ENCODE measurements at places on chromosomes 16 and 17. TPM values are rescaled to one million over a fixed set of nuclear protein-coding genes. Genes with fewer than 3 reads are reported as not detected.

- DNase-seq = no peak
Measured at GRCh38 chr17:47953909-47954308, 3.8 kb downstream of the PRR15L start.

GRCh38 chr16:11194913-11195312 lies 61.1 kb downstream of the SOCS1 start:
- no peak for DNase-seq

DNA sequence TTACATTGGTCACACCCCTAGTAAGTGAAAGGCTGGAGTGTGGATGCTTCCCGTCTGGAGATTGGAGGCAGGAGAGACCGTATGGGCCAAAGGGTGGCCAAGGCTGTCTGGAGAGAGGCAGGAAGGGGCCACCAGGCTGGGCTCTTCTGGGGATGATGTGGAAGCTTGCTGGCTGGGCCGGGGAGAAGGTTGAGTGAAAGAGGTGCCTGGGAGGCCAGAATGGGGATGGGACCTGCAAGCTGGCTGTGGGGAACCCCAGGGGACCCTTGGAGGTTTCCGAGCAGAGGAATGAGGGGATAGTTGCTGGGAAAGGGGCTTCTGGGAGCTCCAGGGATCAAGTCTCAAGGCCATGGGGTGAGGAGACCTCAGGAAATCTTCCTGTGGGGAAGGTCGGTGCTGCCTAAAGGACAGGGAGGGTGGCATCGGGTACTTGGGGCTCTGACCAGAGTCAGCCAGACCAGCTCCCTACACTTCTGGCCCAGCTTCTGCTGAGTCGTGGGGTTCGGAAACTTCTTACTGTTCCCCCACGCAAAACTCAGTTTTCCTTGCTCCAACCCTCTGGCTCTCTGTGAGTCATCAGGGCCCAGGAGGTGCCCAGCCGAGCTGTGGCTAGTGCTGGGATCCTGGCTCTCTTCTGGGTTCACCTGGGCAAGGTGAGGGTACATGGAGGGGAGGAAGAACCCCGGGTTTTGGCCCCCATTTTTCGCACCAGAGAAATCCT lies 3.1 kb downstream of the MRC2 start:
- DNase-seq = no peak

Gene FN3K
- 33.7 TPM for total RNA-seq

Gene POLG2
- total RNA-seq = 25.7 TPM

Gene ZNF19
- 9.3 TPM for total RNA-seq

Gene KRTAP4-1
- total RNA-seq = not detected

Gene STX8
- 61.0 TPM for total RNA-seq

Gene GLP2R
- total RNA-seq = not detected
